CD8-positive, alpha-beta memory T cell (primary cell): ENCODE measurements at places on chromosomes 11 and 22.

DNA sequence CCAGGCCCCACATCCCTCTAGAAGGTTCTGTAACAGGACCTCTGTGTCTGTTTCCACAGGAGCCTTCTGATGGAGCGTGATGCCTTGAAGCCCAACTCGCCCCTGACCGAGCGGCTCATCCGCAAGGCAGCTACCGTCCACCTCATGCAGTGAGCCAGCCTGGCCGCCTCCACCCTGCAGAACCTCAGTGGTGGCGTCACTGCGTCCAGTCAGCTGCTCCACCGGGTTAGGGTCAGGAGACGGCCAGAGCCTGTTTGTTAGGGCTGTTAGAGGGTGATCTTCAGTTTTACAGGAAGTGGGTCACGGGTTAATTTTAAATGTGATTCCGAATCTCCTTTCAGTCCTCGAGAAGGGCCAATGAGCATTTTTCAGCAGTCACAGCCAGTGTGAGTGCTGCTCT, 3.9 kb upstream of the GTSE1 start:
- DNase-seq, result no peak
- H3K27me3 ChIP-seq, result no peaks in the 10 kb centered on the region
- H3K27ac ChIP-seq, result no peak overlapping the region
- no peaks in the 10 kb centered on the region for H3K36me3 ChIP-seq

GRCh38 chr22:25764270-25765015, 22.5 kb downstream of the MYO18B start:
- no peaks in the 10 kb centered on the region for H3K4me1 ChIP-seq
- no peak overlapping the region for H3K27ac ChIP-seq
- no peaks in the 10 kb centered on the region for H3K36me3 ChIP-seq
- no peak overlapping the region for H3K4me3 ChIP-seq
- no peaks in the 10 kb centered on the region for H3K27me3 ChIP-seq

GRCh38 chr11:70063121-70063520, 15.0 kb upstream of the ANO1 start:
- no peaks in the 10 kb centered on the region for H3K36me3 ChIP-seq
- H3K27ac ChIP-seq, result no peak overlapping the region

GRCh38 chr22:38203090-38203810, 1.5 kb downstream of the MAFF start:
- DNase-seq, result peak; percentile 43
- no peaks in the 10 kb centered on the region for H3K36me3 ChIP-seq
- peak overlapping the region; percentile 92 for H3K27ac ChIP-seq

GRCh38 chr22:30878516-30879414, 89.8 kb downstream of the MORC2 start:
- DNase-seq, result no peak
- H3K36me3 ChIP-seq, result no peaks in the 10 kb centered on the region
- H3K4me3 ChIP-seq, result no peak overlapping the region
- no peak overlapping the region for H3K27ac ChIP-seq
- no peaks in the 10 kb centered on the region for H3K27me3 ChIP-seq
- H3K4me1 ChIP-seq, result no peaks in the 10 kb centered on the region

DNA sequence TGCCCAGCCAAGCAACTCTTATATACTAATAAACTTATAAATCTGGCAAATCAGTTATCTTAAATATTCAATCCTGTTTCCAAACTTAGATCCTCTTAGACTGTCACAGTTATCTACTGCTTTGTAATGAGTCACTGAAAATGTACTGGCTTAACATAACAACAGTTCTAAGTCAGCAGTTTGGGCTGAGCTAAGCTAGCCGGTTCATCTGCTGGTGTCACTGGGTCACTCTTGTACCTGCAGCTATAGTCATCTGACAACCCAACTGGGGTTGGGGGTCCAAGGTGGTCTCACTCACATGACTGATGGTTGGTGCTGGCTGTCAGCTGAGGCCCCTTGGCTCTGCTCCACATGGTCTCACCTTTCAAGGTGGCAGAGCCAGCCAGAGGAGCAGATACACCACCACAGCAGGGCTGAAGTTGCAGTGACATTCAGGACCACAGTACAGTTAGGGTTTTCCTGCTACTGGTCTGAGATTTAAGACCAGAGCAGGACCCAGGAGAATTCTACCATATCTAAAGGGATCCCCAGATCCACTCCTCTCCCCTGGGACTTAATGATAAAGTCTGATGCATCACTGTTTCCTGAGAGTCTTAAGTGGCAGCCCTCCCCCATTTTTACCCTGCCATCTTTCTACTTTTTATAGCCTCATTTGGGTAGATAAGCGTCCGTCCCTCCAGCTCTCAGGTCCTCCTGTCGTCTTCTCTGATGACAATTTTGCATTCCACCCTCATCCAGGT, 7.9 kb upstream of the MACROD1 start:
- H3K36me3 ChIP-seq, result no peaks in the 10 kb centered on the region
- no peak overlapping the region for H3K4me3 ChIP-seq
- H3K27ac ChIP-seq, result no peak overlapping the region
- H3K27me3 ChIP-seq, result no peaks in the 10 kb centered on the region

GRCh38 chr22:44024288-44024921, at the start of gene PARVB:
PARVB (plus strand) TSS chr22:44024302; CDS start chr22:44024340, 38 bp downstream.
- H3K4me1 ChIP-seq, result peaks cover 17% of the 10 kb centered on the region
- H3K4me3 ChIP-seq, result peak within 1 kb of the TSS; percentile 17
- H3K27ac ChIP-seq, result peak within 1 kb of the TSS; percentile 51
- no peaks in the 10 kb centered on the region for H3K27me3 ChIP-seq
- DNase-seq, result no peak
- H3K36me3 ChIP-seq, result no peaks in the 10 kb centered on the region

GRCh38 chr22:37095113-37095512, 14.4 kb downstream of the TMPRSS6 start:
- H3K4me1 ChIP-seq, result no peaks in the 10 kb centered on the region
- H3K27me3 ChIP-seq, result no peaks in the 10 kb centered on the region
- no peak overlapping the region for H3K27ac ChIP-seq
- H3K36me3 ChIP-seq, result no peaks in the 10 kb centered on the region
- no peak overlapping the region for H3K4me3 ChIP-seq

DNA sequence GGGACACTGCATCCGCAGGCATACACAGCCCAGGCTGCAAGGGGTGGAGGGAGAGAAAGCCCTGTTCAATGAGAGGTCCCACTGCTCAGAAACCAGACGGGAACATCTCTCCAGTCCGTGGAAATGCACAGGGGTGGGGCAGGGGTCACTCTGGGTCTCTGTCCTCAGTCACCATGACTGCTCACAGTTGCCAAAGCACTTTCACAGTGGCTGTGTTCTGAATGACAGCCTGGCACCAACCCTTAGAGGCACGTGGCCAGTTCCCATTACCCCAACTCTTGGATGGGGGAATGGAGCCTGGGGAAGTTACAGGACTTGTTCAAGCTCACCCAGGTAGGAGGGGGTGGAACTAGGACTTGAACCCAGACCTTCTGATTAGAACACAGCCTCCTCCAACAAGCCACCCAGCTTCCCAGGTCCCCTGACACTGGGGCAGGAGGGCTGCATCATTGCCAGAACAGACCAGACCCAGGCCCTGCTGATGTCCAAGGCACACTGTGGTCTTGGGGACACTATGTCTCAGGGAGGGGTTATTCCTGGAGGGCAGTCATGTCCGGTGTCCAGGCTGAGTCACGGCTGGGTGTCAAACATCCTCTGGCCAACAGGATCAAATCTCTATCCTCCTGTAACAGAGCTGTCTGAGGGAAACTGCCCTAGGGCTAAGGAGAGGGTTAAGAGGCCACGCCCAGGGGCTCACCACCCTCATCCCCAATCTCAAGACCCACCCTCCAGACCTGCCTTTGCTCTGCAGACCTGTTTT, 8.2 kb downstream of the ZNF70 start:
- no peaks in the 10 kb centered on the region for H3K4me1 ChIP-seq
- H3K4me3 ChIP-seq, result no peak overlapping the region
- H3K36me3 ChIP-seq, result peaks cover 14% of the 10 kb centered on the region
- no peaks in the 10 kb centered on the region for H3K27me3 ChIP-seq

DNA sequence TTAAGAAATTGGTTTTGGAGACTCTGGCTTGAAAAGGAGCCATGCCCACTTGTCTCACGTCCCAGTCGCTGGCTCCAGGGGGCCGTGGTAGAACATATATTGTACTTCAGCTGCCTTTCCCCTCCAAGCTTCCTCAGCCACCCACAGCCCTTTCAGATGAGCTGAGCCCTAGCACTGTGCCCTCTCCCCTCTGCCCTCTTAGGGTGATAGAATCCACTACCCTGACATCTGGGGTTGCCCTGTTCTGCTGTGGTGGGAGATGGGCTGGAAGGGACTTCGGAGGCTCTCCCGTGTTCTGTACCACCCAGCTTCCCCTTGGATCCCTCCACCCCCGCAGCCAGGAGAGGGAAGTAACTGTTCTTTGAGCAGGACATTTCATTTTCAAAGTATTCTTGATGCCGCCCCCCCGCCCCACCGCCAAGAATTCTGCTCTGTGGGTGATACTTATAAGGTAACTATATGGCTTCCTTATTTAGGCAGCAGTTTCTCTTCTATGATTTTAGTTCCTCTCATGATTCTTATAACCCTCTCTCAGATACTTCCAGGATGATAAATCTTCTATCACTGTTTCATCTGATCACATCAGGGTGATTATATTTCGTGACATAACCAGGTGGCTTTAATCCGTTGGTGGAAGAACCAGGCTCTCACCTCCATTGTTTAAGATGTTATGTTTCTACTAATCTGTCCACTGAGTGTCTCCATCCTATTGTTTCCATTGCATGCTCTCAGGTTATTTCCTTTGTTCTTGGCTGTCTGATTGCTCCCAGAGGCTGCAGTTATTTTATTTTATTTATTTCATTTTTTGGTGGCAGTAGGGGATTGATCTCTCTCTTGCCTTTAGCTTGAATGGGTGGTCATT, 24.1 kb downstream of the ZBTB16 start:
- no peak for DNase-seq
- H3K4me3 ChIP-seq, result no peak overlapping the region
- no peaks in the 10 kb centered on the region for H3K27me3 ChIP-seq
- H3K4me1 ChIP-seq, result peaks cover 19% of the 10 kb centered on the region

- no peak overlapping the region for H3K4me3 ChIP-seq
- no peak overlapping the region for H3K27ac ChIP-seq
- H3K4me1 ChIP-seq, result no peaks in the 10 kb centered on the region
- H3K27me3 ChIP-seq, result no peaks in the 10 kb centered on the region
- DNase-seq, result no peak
Observed at GRCh38 chr11:90512846-90513245, 290.0 kb upstream of the CHORDC1 start.

DNA sequence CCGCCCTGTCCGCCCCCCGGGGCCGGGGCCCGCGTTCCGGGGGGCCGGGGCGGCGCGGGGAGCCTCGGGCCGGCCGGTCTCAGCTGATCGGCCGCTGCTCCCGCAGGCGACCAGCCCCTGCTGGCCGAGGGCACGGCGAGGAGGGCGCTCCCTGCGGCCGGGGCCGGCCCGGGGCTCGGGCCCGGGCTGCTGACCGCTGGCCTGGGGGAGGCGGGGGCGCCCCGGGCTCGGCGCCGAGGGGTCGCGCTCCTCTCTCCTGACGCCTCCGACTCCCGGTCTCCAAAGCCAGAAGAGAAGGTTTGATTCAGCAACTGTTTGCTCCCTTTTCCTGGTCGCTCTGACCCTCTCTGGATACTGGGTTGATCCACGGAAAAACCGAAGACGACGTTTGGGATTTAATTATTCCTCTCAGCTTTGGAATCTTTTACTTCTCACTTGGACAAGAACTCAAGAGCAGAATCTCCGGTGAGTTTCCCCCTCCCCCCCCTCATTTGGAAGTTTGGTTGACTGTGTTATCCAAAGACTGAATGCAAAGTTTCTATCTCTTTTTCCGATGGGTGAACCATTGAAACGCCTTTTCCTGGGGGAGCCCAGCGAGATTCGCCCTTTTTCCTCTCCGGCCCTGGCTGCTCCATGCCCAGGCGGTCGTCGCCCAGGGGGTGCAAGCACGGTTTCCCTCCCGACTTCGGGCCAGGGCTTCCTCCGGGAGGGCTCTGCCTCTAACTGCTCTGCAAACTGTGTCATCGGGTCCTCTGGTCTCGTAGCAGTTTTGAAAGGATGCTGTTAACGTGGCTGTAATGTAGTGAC, 725 bp downstream of the KDM2A start:
- peak overlapping the region; percentile 94 for H3K4me3 ChIP-seq
- H3K27me3 ChIP-seq, result no peaks in the 10 kb centered on the region
- peaks cover 23% of the 10 kb centered on the region for H3K4me1 ChIP-seq
- H3K27ac ChIP-seq, result peak overlapping the region; percentile 78
- H3K36me3 ChIP-seq, result no peaks in the 10 kb centered on the region

DNA sequence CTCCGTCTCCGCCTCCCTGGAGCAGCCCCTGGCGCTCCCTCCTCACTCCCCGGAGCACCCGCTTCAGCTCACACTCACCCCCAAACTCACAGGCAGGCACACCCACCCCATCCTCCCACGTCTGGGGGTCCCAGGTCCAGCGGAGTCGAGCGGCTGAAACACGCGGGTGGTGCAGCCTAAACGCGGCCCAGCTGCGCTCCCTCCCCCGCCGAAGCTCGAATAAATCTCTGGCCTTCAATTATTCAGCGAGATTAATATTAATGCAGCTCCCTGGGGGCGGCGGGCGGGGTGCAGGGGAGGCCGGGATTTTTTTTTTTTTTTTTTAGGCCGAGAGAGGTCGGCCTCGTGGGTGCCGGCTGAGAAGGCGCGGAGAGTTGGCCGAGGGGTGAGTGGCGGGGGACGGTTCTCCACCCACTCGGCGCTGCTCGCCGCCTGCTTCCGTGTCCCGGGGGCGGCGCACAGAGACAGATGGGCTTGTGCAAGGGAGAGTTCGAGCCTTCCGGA, 524 bp upstream of the SLC1A2 start:
- no peaks in the 10 kb centered on the region for H3K4me1 ChIP-seq
- no peak overlapping the region for H3K27ac ChIP-seq
- no peak overlapping the region for H3K4me3 ChIP-seq
- H3K27me3 ChIP-seq, result peaks cover 39% of the 10 kb centered on the region
- no peaks in the 10 kb centered on the region for H3K36me3 ChIP-seq

DNA sequence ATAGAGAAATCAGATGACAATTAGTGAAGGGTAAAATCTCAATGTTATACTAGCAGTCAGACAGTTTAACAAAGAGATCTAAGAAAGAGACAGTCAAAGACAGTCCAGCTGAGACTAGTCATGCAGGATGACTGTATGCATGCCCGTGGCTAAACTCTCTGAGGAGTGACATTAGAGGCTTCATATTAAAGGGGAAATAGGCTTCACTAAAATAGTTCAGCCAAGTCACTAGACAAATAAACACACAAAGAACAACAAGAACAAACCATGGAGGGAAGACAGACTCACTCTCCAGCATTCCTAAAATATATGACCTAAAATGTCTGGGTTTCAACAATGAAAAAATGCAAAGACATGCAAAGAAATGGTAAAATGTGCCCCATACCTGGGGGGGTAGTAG, 18.6 kb upstream of the APLNR start:
- H3K4me3 ChIP-seq, result no peak overlapping the region
- H3K4me1 ChIP-seq, result no peaks in the 10 kb centered on the region
- no peak overlapping the region for H3K27ac ChIP-seq
- H3K27me3 ChIP-seq, result no peaks in the 10 kb centered on the region
- no peak for DNase-seq
